NCI-H1694 (cell line): ENCODE measurements at places on chromosomes 5 and 9.

- no peak for DNase-seq
These were observed 332.3 kb downstream of the NPR3 start for GRCh38 chr5:33043343-33043997.

GRCh38 chr5:125142458-125142857 is 396.0 kb upstream of the ZNF608 start:
- DNase-seq: no peak

DNA sequence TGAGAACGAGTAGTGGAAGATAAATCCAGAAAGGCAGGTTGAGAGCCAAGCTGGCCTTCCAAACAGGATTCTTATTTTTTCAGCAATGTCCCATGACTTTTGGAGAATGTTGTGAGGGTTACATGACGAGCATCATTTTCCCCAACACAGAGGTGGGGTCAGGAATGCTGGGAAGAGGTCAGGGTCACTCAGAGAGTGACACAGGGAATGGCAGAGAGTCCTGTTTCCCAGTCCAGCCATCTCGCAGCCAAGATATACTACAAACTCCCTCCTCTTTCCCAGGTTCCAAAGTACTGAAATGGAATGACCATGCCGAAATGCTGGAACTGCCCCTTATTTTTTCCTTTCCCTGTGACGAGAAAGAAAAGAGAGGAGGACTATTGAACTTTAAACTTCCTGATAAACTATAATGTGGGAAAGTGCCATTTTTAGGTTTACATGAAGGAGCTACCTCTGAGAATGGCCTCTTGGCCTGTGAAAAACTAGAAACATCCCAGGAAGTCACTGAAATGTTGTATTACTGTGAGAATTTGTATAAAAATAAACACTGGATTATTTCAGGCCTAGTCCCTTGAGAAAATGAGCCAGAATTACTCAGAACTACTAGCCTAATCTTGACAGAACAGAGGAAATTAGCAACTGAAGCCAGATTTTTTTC is 420.4 kb downstream of the CETN3 start:
- no peak for DNase-seq

DNA sequence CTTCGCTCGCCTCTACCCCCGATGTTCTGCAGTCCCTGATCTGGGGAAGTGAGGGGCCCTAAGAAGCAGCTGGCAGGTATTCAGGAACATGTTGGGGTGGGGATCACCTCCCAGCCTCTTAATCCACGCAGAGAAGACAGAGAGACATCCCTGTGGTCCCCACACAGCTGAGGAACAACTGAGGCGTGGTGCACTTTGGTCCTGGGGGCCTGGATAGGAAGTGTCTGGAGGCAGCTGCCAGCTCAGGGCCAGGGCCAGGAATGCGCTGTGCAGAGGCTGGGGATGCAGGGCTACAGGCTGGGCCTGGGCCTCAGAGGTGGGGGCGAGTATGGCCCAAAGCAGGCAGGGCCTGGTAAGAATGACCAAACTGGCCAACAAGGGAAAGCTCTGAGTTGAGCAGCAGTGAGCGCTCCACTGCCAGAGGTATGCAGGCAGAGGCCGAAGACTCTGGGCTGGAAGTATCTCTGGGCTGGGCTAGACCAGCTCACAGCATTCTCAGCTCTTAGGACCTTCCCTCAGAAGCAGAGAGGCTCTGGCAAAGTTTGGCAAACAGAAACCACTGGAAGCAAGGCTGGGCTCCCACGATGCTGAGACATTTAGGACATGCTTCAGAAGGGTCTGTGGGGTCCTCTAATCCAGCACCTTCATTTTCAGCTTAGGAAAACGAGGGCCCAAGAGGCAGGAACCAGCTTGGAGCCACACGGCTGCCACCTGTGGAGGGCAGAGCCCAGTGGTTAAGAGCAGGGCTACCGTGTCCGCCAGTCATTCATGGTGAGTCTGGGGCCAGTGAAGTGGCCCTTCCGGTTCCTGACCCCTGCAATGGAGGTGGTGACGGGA is 174.4 kb downstream of the GAPVD1 start:
- no peak for DNase-seq

DNA sequence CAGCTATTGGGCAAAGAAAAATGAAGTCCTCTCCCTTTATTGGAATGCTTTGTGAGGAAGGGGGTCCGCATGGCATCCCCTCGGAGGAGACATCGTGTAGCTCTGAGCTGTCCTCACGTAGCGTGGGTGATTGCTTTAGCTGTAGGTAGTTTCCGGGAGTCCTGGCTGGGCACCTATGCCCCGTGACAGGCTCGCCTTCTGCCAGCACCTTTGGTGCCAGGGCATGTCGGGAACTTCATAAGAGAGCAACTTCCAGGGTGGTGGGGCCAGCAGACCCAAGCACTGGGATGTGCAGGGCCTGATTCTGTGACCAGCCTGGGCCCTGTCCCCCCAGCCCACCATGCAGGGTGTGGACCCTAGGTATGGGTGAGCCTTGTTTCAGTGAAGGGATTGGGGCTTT is 64.0 kb downstream of the WNK2 start:
- no peak for DNase-seq

GRCh38 chr5:177123789-177124485 is 9.6 kb upstream of the NSD1 start:
- DNase-seq: no peak

- no peak for DNase-seq
These were observed 16.2 kb downstream of the ISOC1 start for GRCh38 chr5:129110742-129111141.

DNA sequence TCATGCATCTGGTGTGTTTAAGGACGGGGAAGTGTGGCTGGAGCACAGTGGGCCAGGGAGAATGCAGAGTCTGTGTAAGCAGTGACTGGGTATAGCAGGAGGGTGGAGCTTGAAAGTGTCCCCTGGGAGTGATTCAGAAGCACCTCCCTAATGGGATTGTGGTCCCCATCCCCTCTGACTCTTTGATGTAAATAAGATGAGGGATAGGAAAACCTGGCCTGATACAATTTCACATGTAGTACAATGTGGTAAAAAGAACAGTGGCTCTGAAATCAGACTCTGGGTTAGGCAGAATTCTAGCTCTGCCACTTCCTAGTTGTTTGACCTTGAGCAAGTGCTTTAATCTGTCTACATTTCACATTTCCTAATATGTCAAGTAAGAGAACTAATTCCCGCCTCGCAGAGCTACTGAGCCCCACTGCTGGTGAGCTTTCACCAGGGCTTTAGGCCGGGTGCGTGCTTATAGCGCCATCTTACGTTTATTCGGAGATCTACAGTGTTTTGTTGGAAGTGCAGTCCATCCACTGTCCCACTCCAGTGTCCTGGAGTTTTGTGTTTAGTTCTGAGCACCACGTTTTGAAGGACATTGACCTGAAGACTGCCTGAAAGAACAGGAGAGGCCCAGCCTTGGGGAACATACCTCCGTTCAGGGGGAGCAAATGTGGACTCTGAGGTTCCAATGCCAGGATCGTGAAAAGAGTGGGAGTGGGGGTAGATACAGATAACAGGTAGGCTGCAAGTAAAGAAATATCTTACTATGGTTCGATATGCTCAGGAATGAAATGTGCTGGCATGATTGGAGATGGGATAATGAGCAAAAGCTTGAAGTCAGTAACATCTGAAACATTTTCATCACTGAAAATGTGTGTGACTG is 51.2 kb upstream of the TESK1 start:
- peak; percentile 66 for DNase-seq

DNA sequence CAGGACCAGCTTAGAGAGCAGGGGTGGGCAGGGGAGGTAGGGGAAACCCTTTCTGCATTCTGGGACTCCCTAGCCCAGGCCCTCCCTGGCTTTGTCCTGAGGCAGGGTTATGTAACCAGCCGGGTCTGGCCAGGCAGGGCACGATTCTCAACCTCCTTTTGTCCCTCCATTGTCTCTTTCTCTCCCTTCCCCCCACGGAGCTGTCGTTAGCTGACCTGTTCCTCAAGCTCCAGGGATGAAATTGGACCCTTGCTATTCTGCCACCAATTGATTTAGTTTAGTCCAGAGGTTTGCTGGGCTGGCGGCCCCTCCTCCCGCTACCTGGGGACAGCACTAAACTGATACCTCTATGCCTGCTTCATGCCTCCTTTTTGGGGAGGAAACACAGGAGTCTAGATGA is 9.4 kb upstream of the NDST1 start:
- DNase-seq: no peak

DNA sequence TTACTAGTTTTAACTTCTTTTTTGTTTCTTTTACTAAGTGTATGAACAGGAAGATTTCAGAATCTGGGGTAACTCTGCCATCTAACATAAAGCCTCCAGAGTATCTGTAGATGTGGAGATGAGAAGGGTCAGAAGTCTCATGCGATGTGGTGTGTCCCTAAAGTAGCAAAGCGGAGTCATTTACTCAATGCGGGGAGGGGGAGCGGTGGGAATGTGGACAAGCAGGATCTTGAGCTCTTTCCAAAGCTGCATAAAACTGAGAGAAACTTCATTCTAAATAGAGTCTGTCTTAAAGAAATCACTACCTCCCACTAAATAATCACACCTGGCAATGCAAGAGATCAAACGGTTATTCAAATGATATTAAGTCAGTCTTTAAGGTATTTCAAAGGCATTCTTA is 92.4 kb downstream of the MED27 start:
- no peak for DNase-seq

DNA sequence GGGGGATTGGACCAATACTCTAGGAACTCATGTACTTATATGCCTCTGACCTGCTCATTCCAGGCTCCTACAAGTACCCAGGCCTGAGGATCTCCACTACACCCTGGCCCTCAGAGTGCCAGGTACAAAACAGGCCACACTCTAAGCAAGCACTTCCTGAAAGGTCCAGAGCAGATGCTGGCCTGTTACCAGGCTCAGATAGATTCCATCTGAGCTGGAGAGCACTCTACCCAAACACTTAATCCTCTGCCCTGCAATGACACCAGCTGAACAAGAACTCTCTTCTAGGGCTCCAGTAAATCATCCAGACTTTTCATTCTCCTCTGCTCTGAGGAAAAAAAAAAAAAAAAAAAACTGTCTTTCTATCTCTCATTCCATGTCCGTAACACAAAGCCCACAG is 2.9 kb downstream of the P4HA2 start:
- no peak for DNase-seq

DNA sequence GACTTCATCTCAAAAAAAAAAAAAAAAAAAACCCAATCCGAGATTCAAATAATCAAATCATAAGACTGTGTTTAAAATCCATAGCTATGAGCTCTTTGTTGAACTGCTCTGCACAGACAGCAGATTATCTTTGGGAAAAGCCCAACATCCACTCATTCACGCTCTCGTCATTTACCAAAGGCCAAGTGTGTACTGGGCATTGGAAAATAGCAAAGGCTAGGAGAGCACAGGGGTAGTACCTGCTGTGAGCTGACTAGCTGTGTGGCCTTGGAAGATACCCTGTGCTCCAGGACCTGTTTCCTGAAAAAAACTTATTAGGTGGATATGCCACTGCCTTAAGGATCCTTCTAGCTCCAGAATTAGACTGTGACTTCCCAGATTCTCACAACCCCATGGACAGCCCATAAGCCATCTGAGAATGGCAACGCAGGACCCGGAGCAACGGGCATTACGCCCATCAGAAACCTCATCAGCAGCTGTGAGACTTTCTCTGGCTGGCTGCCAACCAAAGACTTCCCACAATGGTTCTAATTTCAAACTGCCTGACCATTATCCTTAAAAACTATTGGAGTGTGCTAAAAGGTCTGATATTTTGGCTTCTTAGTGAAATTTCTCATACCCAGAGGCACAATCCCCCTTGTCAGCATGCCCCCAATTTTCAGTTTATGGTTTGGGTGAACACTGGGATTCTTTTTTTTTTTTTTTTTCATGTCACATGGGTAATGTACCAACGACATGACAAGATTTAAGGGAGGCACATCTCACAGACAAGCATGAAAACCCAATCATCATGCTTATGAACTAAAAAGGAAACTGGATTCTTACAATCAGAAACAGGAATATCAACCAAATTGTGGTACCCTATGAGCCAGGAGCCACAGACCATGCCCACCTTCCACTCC is 16.8 kb downstream of the SERINC5 start:
- peak; percentile 16 for DNase-seq

DNA sequence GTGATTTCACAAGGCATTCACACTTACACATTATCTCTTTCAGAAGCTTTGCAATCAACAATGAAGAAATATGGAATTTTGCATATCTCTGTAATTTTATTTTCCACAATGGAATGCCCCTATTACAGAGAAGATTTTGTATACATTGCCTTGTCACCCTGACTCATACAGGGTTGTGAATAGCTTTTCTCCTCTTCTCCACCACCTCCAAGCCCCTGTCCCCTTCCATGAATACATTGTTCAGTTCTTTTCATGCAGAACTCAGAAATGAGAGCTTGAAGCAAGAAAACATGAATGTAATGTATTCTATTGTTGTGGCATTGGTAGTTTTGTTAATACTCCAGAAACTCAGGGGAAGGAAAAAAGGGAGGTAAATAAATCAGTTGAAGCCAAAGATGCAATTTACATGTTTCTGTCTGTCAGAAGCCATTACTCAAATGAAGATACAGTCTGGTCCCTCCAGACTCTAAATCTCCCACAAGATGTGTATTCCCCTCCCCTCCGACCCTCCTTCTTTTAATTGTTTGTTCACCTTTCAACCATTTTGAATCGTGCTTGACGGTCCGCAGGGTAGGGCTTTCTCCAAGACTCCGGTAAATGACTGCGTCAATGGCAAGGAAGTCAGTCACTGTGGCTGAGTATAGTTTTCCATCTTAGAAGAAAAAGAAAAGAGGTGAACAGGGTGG is 86.1 kb downstream of the SEMA6A start:
- DNase-seq: no peak

GRCh38 chr5:171435908-171436307 is 16.5 kb downstream of the FGF18 start:
- DNase-seq: no peak

- DNase-seq: no peak
These were observed 121.4 kb upstream of the MVB12B start for GRCh38 chr9:126205265-126205664.

- DNase-seq: peak; percentile 94
These were observed 9.2 kb downstream of the TMEM250 start for GRCh38 chr9:136109351-136110081.
